ENCODE measurements at places on chromosomes 3 and 15.

DNA sequence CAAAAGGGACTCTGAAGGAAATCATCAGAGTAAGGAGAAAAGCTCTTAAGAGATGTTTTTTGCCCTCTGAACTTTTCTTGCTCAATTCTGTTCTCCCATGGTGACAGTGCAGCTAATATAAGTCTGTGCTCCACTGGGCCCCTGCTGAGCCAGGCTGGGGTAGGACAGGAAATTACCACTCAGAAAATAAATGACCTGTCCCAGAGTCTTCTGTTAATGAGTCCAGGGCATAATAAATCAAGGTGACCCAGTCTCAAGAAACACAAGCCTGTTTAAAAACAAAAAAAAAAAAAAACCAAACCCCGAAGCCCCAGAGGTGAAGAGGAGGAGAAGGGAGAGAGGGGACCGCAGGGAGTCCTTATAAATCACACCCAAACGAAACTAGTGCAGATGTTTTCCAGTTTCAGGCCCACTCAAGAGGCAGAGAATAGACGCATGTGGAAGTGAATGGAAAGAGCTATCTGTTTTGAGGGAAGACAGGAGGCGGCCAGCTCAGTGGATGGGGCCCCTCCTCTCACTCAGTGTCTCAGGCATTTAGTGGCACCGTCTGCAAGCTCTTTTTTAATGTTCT is 59.8 kb upstream of the BOC start:
- DNase-seq: no peak

DNA sequence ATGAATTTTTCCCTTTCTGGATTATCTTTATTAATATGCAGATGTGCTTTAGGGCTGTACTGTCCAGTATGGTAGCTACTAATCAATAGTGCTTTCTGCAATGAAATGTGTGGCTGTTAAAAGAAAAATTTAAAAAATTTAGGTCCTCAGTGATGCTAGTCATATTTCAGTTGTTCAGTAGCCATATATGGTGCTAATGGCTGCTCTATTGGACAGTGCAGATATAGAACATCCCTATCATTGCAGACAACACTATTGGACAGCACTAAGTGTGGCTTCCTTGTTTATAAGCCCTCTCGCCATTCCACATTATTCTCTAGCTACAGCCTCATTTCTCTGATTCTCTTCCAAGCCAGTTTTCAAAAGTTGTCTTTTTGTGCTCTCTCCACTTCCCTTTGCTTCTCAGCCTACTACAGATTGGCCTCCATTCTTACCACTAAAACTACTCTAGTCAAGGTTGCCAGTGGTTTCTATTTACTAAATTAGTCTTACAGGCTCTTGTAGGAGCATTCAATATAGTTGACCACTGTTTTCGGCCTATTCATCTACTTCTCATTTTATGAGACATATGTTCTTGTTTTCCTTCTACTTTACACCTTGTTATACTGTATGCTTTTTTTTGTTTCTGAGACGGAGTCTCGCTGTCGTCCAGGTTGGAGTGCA is 9.5 kb downstream of the MAPK6 start:
- no peak for DNase-seq

DNA sequence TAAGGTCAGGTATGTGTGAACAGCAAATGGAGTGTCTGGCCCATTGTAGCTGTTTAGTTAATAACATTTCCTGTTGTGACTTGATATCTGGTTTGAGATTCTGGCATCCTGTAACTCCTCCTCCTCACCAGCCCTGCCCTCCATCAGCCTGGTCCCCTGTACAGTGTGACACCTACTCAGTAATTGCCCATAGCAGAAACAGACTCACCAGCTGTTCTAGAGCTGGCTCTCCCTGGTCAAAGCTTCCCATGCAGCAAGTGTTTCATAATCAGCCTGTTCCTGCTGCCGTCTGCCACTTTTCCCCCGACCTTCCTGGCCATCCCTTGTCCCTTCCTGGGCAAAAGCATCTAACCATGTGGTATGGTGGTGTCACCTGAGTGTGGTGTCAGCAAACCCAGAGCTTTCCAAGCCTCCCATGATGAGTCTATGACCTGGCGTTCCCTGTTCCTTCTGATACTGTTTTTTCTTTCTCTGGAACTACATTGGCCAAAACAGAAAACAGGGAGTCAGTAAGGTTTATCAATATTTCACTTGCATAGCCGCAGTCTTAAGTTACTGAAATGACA is 55.4 kb downstream of the B3GALNT1 start:
- no peak for DNase-seq

DNA sequence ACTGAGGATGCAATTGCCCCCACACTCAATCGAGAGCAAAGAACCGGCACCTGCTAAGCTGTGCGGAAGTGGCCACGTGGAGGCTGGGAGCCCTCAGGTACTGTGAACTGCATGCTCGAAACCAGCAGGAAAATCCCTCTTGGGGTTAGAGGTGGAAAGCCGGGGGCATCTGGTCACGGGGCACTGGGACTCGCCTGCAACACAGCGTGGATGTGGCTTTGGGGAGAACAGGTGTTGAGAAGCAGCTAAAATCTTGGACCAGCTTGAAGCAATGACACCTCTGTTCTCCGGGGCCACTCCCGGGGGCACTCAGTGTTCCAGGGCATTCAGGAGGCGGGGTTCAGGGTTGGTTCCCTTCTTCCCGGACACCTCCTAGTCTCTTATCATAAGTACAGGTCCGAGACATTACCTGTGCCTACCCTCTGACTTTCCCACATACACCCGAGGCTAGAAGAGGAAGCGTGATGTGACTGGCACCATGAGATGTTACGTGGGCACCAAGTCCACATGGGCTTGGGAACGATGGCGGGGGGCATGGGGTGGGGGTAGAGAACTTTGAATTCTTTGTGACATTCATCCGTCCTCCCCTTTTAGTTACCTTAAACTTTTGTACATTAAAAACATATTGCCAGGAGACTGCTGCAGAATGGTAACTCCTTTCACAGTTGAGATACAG is 172.0 kb downstream of the ADAMTS17 start:
- no peak for DNase-seq

DNA sequence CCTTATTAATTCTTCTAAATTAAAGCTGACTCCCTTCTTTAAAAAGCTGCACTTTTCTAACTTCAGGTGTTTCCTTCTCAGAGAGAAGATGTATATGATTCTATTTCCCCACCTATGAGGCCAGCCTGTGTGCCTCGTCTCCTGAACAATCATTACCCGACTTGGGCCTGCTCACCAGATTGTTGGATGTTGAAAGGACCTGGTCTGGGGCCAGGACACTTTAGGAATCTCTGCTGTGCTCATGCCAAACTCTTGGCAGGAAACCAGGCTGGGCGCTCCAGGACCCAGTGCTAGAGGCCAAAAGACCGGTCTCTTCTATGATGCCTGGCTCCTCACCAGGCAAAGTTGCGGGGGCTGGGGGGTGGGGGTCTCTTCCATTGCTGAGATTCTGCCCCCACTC is 16.9 kb upstream of the LRRC31 start:
- no peak for DNase-seq

GRCh38 chr3:134762016-134762415 is 33.0 kb upstream of the EPHB1 start:
- DNase-seq: no peak

DNA sequence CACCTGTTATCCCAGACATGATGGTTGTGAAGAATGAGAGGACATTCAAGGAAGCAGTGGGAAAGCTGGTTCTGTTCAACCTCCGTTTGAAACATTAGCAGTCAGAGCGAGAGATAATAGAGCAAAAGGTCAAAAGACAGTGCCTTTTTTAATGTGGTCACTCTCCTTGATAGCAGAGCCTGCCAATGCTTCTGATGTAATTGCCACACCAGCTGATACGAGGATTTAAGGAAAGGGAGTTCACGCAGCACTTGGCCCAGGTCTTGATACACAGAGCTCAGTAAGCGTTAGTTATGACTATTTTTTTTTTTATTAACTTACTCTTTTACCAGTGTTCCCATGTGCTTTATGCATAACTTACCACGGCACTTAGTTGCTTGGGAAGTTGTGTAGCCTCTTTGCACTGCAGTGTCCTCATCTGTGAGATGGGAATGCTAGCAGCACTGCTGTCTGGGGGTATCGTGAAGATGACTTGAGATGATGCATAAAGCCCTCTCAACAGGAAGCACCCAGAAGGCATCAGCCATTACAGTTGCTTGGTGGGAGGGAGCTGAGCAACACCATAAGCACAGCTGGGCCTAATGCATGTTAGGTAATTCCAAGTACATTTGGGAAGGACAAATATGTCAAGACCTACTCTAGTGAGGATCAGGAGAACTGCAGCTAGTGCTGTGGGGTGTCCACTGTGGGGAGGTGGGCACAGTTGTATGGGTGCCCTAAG is 123.3 kb upstream of the RASGRP1 start:
- no peak for DNase-seq

- DNase-seq: no peak
Observed at GRCh38 chr15:25510146-25510545, 71.3 kb upstream of the UBE3A start.

GRCh38 chr3:159620873-159621272 is 367.8 kb upstream of the IL12A start:
- DNase-seq: no peak

GRCh38 chr3:13411186-13411860 is 8.8 kb downstream of the NUP210 start:
- DNase-seq: no peak

- no peak for DNase-seq
Observed at GRCh38 chr3:176994891-176995781, 202.1 kb downstream of the TBL1XR1 start.

DNA sequence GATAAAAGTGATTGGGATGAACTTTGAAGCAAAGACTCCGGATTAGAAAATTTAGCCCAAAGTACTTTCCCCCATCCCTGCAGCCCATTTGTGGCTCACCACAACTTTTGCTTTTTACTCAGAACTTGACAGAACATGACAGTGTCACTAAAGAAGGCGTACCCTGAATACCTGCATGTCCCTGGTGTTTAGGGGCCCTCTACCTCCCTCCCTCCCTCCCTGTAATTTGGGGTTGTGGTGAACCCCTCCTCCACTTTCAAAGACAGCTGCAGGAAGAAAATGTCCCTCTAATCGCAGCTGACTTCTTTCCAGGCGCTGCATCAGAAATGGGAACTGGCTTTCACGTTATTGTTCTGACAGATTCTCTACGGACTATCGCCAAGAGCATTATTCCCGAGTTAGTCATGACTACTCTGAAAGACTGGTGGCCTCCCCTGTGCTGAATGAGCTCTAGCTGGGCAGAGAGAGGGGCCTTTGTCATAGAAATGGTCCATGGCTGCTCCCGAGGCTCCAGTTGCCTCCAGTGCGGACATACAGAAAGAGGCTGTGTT is 93.2 kb upstream of the ARHGEF3 start:
- no peak for DNase-seq

GRCh38 chr3:184740509-184741258 is 28.8 kb upstream of the MAGEF1 start:
- no peak for DNase-seq

DNA sequence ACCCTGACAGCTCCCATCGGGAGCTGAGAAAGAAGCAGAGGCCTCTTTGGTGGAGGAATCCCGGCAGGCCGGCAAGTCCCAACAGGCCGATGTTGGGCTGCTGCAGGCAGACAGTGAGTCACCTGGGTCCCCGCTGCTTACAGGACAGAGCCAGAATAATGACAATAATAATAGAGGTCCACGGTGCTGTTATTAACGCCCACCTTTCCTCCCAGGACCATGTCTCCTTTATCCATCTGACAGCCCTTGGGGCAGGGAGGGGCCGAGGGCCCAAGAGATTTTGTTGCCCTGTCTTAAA is 29.3 kb upstream of the MAGEF1 start:
- no peak for DNase-seq

- DNase-seq: no peak
Observed at GRCh38 chr3:155076888-155077287, 3.2 kb upstream of the MME start.

DNA sequence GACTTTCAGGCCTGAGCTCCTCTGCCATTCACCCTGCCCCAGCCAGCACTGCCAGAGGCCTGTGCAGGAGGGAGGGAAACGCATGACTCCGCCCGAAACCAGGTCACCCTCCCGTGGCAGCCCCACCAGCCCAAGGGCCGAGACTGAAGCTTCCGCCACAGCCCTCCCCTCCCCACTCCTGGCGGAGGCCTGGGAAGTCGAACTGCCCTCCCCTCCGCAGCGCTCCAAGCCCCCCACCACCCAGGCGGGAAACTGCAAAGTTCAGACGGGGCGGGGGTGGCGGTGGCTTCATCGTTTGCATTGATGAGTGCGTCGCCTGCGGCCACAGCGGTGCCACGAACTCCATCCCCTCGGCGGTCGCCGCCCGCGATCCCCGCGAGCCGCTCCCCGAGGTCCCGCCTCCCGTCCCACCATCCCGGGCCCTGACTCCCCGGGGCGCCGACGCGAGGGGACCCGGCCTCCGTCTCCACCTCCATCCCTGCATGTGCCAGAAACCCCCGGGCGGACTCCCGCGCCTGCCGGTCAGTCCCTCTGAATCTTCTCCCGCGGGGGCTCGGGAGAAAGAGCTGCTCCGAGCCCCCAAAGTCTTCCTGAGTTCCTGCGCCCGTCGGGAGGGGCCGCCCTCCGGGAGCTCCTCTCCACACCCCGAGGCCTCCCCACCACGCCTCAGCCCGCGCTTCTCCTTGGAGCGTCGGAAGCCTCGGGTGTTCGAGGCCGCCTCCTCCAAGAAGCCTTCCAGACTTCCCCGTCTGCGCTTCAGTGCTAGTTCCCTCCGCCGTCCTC is 698 bp downstream of the MELTF start:
- DNase-seq: peak; percentile 35

- DNase-seq: peak; percentile 90
Observed at GRCh38 chr3:61560517-61561373, 626 bp upstream of the PTPRG start.

DNA sequence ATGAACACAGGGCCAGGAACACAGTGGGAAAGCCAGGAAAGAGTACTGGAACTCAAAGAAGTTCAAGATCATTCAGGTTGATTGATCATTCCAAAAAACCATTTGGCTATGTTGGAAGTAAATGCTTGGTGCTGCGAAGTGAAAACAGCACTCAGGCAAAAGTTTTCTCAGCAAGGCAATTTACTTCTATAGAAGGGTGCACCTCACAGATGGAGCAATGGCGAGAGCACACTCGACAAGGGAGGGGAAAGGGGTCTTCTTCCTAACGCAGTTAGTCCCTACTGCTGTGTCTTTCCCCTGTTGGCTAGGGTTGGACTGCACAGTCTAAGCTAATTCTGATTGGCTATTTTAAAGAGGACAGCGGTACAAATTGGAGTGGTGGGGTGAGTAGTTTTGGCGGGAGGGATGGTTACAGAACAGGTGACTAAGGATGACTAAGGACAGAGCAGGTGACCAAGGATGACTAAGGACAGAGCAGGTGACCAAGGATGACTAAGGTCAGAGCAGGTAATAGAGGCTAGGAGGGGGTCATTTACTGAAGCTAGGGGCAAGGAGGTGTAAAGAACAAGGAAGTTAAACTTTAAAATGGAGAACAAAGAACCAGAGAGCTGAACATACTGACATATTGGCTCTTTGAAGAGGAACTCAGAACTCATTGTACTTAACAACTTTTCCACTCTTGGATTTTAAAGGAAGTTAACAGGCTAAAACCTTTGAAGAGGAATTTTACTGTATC is 43.3 kb downstream of the HOMER2 start:
- DNase-seq: no peak

GRCh38 chr15:52021128-52021671 is 2.2 kb downstream of the MAPK6 start:
- DNase-seq: peak; percentile 24

- no peak for DNase-seq
Observed at GRCh38 chr15:63473007-63473748, 31.2 kb upstream of the USP3 start.

- DNase-seq: peak; percentile 94
Observed at GRCh38 chr15:45166834-45167630, 20.7 kb downstream of the SHF start.
